ENCODE measurements at places on chromosomes 7 and 10. TPM values are rescaled to one million over a fixed set of nuclear protein-coding genes. Genes with fewer than 3 reads are reported as not detected.

DNA sequence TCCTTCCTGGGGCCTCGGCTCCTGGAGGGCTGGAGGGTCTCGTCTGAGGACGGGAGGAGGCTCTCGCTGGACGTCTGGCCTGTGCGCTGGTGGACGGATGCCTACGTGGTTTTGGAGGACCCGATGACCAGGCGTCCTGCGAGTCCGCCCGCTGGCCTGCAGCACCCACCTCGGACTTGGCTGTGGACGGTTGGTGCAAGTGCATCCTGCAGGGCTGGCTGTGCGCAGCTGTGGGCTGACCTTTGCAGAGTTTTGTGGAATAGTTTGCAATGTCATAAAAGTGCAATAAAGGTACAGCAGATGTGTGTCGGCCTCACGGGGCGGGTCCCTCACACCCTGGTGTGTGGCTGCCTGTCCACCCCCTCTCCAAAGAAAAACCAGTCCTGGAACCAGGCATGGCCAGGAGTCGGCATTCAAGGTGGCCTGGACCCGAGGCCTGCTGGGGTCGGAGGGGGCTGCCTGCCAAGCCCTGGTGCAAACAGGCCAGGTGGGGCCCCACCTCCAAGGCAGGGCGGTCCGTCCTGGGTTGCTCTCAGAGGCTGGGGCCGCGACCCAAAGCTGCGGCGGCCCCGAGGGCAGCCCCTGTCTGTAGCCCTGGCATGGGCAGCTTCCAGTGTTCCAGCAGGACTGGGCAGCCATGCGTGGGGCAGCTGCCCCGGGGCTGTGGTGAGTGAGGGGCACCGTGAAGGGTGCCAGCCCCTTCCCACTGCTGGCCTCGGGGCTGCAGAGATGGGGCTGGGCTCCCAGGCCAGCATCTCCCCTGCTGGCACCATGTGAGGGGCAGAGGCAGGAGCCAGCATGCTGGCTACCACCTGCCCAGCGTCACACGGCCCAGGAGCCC, 29.3 kb upstream of the FOXL3 start:
- DNase-seq = no peak

GRCh38 chr10:52368725-52369124, 54.6 kb downstream of the DKK1 start:
- DNase-seq = no peak

- DNase-seq = no peak
Observed at GRCh38 chr10:71772832-71773220, 494 bp downstream of the VSIR start.

GRCh38 chr10:33623669-33624068, 289.2 kb upstream of the NRP1 start:
- DNase-seq = no peak

GRCh38 chr7:132242192-132242812, 334.0 kb downstream of the PLXNA4 start:
- DNase-seq = no peak

GRCh38 chr10:97427571-97428179, 1.7 kb downstream of the PGAM1 start:
- peak; percentile 68 for DNase-seq

DNA sequence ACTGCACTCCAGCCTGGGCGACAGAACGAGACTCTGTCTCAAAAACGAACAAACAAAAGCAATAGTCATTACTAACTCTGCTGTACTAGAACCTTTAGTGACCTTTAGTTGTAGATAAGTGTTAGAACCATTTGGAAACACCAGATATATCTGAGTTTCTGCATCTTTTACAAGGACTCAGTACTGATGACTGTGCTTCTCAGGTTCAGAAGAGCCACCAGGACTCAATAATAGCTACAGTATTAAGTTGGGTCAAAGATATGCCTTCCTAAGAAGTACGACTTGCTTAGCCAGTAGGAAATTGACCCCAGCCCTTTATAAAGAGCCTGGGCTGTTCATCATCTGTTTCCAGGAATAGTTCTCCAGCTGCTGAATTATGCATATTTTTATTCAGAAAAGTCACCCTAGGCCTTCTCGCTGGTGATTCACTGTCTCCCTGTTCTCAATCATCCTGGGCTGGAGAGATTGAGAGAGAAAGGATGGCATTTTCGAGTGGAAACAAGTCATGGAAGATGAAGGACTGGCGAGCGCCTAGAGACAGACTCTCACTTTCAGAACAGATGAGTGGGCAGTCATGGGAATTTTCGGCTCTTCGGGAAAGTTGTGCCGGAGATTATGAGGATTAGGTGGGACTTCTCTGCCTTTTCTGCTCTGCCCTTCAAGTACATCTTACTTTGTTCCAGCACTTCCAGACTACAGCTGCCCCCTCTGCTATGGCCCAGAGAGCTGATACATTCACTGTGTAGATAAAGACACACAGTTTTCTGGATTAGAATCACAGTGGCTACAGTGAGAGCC, 316.1 kb downstream of the CCDC3 start:
- no peak for DNase-seq

- DNase-seq = no peak
Observed at GRCh38 chr7:15439853-15440252, 122.0 kb downstream of the AGMO start.

DNA sequence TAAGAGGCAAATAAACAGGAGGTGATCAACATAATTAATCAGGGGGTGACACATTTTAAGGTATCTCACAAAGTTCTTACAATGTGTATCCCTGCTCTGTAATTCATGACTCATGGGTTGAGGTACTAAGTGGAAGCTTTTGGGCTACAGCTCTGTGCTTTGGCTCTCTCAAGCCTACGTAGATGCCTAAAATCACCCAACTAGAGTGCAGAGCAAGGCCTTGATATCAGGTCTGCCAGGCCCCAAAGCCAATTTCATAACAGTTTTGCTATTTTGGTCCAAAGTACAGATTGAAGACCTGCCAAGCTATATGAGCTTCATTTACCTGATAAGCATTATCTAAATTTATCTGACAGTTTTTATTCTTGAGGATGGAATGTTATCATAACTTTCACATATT, 175.3 kb upstream of the BET1 start:
- no peak for DNase-seq

- no peak for DNase-seq
Observed at GRCh38 chr7:43057141-43057540, 55.3 kb upstream of the HECW1 start.

DNA sequence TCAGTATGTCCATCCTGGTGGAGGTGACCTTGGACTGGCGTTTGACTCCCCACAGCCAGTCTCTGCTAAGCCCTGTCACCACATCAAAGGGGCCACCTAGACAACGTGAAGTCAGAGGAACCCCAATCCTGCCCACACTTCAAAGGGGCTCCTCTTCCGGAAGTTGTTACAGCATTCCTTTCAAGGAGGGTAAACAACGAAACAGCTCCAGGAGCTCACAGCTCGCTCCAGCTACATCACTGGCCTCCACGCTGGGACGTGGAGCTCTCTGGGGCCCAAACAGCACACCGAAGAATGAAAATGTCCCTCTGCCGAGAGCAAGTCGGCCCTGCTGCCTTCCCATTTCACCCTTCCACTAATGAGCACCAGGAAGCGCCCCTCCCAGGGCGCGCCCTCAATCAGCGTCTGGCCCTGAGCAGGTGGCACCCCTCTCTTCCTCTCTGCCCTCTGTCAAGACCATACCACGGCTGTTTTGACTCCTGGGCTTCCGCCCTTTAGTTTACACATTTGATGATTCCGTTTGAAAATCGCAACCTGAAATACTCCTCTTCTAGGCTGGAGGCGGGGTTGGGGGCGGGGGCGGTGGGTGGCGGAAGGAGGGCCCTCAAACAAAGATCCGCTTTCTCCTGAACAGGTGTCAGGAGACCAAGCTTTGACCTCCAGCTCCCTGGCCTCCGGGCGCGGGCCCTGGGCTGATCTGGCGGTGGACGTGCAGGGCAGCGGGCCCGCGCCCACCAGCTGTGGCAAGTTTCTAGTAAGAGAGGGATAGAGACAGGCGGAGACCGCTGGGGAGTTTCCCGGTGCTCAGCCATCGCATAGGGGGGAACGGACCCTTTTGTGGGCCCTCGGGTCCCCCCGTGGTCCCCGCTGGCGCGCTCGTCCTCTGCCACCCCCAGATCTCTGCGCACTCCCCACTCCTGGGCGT, 53.1 kb upstream of the KDM7A start:
- DNase-seq = no peak

GRCh38 chr10:34821587-34822585, 6.8 kb upstream of the PARD3 start:
- peak; percentile 34 for DNase-seq

- peak; percentile 30 for DNase-seq
Observed at GRCh38 chr7:73718438-73718881, 1.0 kb downstream of the STX1A start.

DNA sequence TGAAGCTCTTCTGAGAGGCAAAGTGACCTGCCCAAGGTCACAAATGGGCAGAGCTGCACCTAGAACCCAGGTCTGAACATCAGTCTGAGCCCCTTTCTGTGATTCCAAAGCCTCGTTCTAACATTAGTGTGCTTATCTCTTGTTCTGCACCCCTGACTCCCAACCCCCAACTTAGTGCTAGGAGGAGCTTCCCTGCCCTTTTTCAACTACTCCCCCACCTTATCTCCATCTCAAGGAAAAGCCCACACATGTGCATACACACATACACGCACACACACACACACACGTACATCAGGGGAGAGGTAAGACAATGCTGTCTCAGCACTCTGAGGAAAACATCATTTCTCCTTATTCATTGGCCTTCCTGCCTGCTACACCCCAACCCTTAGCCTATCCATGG, 8.3 kb downstream of the PRRT4 start:
- DNase-seq = no peak

- no peak for DNase-seq
Observed at GRCh38 chr10:45075216-45075615, 74.5 kb downstream of the ZNF22 start.

DNA sequence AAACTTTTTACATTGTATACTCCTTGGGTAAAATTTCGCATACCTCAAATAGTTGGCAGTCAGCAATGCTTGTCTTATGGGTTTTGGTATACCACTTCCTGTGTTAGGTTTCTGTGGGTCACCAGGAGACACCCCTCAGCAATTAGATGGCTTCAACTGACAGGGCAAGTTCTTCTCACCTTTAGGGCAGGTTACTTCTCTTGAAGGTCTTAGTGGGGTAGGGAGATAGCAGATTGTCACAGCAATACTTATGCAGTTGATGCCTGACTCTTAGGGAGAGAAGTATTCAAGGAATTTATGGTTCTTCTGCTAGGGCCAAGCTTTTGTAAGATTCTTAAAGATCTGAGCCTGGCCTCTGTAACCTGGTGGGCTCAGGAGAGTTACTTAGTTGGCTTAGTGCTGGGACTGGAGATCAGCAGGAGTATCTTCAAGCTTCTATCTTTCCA, 42.9 kb downstream of the MKLN1 start:
- DNase-seq = peak; percentile 4

- no peak for DNase-seq
Observed at GRCh38 chr7:90413185-90413528, 9.9 kb downstream of the CLDN12 start.

DNA sequence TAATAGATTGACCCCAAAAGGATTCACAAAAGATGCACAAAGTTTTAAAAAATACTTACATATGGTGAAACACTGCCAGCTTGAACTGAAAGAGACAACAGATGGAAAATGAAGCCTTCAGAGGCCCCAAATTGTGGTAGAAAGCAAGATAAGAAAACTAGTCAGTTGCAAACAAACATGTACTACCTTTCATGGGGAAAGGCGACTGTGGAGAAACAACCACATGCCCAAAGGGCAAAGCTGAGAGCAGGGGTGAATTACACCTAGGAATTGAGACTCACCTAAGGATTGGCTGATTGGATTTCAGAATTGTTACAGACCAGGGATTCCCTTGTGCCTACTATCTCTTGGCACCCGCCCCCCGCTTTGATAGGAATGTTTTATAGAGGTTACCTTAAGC, 13.1 kb downstream of the EPC1 start:
- DNase-seq = no peak

DNA sequence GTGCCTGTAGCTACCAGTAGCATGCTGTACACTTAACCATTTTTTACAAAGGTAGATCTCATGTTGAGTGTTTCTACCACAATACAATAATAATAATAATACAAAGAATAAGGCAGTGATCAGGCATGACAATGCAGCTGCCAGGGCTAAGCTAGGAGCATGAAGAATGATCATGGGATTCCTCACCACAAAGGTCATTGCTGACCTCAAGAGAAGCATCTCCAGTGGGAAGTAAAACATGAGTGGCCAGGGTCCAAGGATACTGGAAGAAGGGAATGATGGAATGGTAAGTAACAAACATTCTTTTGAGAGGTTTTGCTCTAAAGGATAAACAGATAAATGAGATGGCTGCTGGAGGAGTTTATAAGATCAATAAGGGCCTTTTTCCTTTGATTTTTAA, 591.1 kb downstream of the TNS3 start:
- DNase-seq = no peak

DNA sequence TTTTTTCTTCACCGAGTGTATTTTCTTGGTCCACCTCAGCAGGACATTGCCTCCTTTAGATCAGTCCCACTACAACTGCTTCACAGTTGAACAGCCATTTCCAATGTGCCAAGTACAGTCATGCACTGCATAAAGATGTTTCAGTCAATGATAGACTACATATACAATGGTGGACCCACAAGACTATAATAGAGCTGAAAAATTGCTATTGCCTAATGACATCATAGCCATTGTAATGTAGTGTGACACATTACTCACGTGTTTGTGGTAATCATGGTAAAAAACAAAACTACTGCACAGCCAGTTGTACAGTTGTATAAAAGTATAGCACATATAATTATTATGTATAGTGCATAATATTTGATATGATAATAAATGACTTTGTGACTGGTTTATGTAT, 113.8 kb upstream of the HPS1 start:
- DNase-seq = no peak

GRCh38 chr10:31620226-31621151, 301.5 kb downstream of the ZEB1 start:
- no peak for DNase-seq

Gene LARP4B
- polyA plus RNA-seq = 28.4 TPM

Gene SPDYE9
- polyA plus RNA-seq = 0.38 TPM

Gene HECTD2
- polyA plus RNA-seq = 9.0 TPM

Gene PANK1
- 22.2 TPM for polyA plus RNA-seq

Gene CXCL12
- 11.1 TPM for polyA plus RNA-seq

Gene SLC18A3
- polyA plus RNA-seq = 8.1 TPM

Gene DDC
- polyA plus RNA-seq = 37.8 TPM

Gene ANXA8L1
- 110 TPM for polyA plus RNA-seq
